Stimulated activated memory B cell treated with anti-CD40 and anti-IgM and Interleukin-4, amounts not matched to agents 10 μg/mL and 1 μg/mL and 100 μg/mL, for 72 hours (primary cell): ENCODE measurements at places on chromosomes 12 and 14.

- no peak for ATAC-seq
These were observed 143.2 kb upstream of the USP15 start for GRCh38 chr12:62116986-62117385.

- ATAC-seq, result no peak
These were observed 7.9 kb upstream of the IL26 start for GRCh38 chr12:68233498-68233897.

DNA sequence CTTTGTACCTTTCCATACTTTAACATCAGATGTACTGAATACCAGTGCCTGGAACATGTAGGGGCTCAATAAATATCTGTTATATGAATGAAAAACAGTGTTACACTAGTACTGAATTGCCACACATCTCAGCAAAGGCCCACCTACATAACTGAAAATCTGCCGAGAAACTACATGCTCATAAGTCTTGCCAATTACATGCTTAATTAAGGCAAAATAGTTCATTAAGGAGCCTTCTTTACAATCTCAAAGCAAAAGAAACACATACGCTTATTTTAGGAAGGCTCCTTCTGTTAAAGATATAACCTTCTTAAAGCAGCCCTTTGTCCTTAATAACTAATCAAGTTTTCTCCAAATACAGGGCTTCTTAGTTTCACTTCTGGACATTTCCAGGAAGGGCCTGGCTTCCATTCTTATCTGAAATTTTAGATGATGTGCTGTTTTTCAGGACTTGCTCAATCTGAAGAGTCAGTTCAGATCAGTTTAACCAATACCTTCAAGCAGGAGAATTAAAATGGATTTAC lies 11.5 kb downstream of the LIMA1 start:
- ATAC-seq, result no peak

- ATAC-seq, result no peak
These were observed 24.9 kb downstream of the CRACR2A start for GRCh38 chr12:3727877-3728632.

DNA sequence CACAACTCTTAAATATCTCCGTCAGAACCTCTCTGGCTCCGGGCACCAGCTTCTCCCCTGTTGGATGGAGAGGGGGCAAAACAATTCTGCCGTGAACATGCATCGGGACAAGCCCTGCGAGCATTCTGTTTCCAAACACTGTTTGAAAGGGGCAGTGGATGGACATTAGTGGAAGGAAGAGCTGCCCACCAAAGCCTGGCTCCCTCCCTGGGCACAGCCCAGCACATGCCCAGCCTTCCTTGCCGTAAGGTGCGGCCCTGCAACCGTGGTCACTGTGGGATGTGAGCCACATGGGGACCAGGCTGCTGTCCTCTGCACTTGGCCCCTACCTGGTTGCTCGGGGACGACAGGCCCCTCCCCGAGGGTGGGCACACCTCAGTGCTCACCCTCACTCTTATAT lies 54.0 kb downstream of the TRAFD1 start:
- ATAC-seq, result no peak

- no peak for ATAC-seq
These were observed 75.8 kb downstream of the C12orf50 start for GRCh38 chr12:87953256-87953860.

- no peak for ATAC-seq
These were observed 206.4 kb upstream of the GZMB start for GRCh38 chr14:24840204-24840893.

DNA sequence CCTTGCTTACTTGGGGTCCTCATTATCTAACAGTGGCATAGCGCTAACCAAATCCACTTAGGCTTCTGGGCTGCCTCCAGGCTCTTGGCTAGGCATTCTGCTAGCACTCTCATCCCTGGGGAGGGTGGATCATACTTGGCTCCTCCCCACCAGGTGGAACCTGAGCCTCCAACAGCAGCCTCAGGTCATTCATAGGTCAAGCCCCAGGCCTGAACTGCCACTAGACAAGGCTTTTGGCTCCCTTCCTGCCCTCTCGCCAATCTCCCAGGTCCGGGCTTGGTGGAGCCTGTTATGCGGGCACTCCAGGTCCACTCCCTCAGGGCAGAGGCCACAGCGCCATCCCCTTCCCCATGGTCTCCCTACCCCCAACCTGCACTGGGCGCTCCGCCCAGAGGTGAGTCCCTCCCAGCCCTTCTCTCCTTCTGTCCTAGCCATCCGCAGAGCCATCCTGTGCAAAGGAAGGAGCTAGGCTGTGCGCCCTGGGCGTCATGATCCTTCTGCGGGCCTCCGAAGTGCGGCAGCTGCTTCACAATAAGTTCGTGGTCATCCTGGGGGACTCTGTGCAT lies 154.9 kb upstream of the AMIGO2 start:
- ATAC-seq, result no peak

GRCh38 chr12:89756585-89757398 lies 48.2 kb upstream of the ATP2B1 start:
- ATAC-seq, result peak; percentile 95

DNA sequence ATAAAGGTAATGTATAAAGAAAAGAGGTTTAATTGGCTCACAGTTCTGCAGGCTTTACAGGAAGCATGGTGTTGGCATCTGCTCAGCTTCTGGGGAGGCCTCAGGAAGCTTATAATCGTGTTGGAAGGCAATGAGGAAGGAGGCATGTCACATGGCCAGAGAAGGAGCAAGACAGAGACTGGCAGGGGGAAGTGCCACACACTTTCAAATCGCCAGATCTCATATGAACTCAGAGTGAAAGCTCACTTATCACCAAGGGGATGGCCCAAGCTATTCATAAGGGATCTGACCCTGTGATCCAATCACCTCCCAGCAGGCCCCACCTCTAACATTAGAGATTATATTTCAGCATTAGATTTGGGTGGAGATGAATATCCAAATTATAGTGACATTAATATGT lies 26.3 kb downstream of the LDHB start:
- ATAC-seq, result no peak

DNA sequence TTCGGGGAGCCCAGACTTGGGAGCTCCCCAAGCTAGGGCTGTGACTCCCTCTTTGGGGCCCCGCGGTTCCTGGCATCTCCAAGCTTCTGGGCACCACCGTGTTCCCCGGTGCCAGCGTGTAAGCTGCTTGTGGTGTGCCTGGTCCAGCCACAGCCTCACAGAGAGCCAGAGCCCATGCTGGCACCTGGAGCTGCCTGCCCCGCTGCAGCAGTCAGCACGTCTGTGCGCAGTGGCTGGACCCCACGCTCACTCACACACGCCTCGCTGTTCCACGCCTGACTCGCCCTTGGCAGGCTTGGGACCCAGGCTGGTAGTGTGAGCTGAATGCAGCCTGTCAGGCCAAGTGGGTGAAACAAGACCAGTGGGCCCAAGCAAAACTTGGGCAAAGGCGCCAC lies 34.5 kb downstream of the APAF1 start:
- no peak for ATAC-seq

DNA sequence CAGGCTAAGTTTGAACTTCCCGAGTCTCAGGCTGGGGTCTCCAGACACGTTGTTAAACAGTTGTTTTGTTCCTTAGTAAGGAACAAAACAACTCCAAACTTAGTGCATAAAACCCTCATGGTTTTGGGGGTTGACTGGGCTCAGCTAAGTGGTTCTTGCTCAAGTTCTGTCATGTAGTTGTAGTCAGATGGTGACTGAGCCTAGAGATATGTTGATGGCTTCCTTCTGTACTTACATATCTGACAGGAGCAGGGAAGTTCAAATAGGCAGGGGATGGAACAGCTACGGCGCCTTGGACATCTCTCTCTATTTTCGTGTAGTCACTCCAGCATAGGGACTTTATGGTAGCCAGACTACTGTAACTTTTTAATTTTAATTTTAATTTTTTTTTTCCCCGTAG lies 45.7 kb downstream of the SPATS2 start:
- ATAC-seq, result no peak

- no peak for ATAC-seq
These were observed 48.5 kb downstream of the IFNG-AS1 start for GRCh38 chr12:68037616-68038255.
